ENCODE measurements at places on chromosomes 12 and 14.

DNA sequence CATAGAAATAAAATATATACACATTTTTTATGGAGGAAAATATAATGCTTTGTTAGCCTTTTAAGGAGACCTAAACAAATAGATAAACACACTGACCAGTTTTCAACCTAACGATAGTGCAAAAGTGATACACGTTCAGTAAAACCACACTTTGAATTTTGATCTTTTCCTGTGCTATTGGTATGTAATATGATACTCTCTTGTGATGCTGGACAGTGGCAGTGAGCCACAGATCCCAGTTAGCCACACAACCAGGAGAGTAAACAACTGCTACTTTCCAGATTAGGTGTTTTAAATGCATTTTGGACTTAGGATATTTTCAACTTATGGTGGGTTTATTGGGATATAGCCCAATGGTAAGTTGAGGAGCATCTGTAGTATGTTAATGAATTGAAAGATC lies 243.1 kb downstream of the ERC1 start:
- no peak for DNase-seq

DNA sequence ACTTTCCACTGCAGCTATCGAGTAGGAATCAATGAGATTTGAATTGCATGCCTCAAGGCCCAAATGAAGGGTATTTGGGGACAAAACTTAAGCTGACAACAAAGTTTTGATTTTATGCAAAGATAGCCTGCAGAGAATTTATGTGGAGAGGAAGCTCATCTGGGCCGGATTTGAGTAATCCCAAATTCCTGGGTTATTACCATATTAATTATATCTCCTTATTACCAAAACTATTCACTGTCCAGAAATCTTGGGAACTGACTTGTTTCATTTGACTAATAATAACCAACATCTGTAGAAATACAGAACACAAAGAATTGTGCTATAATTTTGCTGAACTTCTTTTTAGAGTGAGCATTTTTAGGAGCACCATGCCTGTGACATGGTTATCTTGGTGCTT lies 70.4 kb downstream of the KITLG start:
- no peak for DNase-seq

DNA sequence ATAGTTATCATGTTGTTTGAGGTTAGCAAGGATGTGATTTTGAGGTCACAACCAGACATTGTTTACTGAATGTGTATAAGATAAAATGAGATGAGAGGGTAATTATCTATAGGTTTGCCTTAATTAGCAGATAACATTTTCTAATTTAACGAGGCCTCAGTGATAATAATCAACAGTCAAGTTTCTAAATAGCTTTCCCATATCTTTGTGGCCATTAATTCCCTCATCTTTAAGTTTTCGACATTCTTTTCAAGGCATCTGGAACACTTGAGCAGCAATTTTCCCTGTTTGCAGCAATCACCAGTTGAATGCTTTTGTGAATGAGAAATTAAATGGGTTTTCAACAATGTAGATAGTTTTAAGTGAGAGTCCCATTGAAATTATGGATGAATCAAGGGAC lies 304.1 kb downstream of the SYT1 start:
- no peak for DNase-seq

DNA sequence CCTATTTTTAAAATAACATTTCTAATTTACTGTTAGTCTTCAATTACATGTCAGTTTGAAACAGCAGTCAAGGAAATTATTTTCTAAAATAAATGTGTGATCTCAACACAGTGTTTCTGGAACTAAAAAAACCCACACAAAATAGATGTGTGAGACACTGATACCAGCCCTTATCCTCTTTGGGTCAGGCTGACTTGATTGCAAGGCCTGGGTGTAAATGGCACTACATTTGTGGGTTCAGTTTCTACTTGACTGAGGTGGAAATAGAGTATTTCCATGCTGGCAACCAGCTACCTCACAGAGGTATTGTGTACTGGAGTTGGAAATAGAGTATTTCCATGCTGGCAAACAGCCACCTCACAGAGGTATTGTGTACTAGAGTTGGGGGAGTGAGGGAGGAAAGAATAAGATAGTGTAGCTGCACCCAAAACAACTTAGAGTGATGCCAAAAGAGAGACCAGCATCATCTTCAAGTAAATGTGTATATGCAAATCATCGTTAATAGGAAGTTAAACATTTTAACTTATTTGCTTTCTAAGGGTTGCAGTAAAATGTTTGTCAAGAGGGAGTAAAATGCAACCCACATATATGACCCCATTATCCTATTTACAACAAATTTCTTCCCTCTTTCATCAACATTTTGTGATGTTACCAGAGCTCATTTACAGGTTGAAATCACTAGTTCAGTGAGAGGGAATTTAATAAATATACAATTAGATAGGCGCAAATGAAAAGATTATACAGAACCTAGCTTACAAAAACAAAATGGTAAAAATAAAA lies 10.7 kb upstream of the LYZ start:
- no peak for DNase-seq

GRCh38 chr12:31737763-31738162 lies 8.9 kb upstream of the AMN1 start:
- peak; percentile 47 for DNase-seq

DNA sequence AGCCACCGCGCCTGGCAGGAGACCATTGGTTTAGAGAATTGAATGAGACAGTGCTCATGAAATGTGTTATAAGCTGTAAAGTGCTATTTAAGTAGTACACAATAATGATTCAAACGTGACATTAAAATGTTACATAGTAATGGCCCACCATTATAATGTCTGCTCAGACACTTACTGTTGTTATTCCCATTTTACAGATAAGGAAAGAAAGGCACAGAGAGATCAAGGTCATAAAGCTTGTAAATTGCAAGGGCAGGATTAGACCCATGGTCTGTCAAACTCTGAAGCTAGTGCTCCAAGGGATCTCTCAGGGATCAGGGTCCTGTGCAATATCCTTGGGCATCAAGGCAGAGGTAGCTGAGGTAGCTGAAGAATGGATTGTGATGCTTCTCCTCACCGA lies 6.2 kb downstream of the ACSM4 start:
- no peak for DNase-seq

- DNase-seq, result no peak
These were observed 2.6 kb upstream of the WNT10B start for GRCh38 chr12:48973941-48974673.

DNA sequence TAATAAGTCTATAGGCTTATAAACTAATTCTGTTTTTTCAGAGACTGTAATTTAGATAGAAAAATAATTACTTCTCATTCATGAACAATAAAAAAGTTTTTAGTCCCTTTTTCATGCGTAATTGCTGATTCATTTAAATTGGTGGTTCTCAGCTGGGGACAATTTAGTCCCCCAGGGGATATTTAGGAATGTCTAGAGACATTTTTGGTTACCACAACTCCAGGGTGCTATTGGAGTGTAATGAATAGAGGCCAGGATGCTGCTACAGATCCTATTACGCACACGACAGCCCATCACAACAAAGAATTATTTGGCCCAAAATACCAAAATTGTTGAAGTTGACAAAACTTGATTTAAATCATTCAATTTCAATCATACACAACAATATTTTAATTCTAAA lies 22.8 kb upstream of the VCPKMT start:
- no peak for DNase-seq

DNA sequence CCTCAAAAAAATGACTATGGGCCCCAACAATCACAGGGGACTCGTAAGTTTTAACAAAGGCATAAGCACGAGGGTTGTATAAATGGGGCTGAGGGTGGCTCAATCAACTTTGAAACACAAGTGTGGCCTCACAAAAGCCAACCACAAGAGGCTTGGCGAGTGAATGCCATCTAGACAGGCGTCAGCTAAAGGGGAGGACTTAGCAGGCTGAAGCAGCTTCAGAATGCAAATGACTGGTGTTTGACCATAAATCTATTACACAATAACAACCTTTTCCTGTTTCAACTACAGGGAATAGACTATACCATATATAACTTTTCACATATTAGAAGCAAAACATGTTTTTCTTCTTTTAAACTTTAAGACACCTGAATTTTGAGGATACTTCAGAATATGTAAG lies 777.9 kb downstream of the FSCB start:
- no peak for DNase-seq

DNA sequence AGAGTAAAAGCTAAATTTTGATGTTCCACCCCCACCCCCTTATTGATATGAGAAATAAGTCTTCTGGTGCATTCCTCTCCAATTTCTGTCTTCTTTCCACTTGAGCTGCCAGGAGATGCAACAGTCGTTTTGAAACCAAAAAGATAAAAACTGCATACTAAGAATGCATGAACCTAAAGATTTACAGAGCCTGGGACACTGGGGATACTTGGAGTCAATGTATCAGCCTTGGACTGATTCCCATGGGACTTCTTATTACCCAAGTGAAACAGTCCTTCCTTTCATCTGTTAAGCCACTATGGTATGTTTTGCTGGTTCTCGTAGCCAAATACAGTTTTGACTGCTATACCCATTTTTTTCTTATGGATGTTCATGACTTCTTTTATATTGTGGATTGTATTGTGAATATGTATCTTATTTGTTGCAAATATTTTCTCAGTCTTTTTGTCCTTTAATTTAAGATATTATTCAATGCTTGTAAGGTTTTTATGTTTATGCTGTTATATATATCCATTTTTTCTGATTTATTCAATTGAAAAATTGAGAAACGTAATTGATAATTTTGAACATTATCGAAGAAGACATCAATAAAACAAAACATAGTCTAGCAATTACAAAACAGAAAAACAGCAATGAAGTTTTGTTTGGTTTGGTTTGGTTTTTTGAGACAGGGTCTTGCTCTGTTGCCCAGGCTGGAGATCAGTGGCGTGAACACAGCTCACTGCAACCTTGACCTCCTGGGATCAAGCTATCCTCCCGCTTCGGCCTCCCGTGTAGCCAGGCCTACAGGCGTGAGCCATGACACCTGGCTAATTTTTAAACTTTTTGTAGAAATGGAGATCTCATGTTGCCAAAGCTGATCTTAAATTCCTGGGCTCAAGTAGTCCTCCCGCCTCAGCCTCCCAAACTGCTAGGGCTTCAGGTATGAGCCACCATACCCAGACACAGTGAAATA lies 85.4 kb upstream of the ETV6 start:
- no peak for DNase-seq

GRCh38 chr14:92938235-92938875 lies 15.4 kb downstream of the CHGA start:
- DNase-seq, result no peak

DNA sequence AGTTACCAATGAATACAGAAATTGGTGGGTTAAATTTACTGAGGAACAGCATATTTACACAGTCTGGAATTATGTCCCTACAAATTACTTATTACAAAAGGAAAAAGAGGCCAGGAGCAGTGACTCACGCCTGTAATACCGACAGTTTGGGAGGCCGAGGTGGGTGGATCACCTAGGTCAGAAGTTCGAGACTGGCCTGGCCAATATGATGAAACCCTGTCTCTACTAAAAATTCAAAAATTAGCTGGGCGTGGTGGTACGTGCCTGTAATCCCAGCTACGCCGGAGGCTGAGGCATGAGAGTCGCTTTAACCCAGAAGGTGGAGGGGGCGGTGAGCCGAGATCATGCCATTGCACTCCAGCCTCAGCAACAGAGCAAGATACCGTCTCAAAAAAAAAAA lies 52.6 kb downstream of the HECTD1 start:
- DNase-seq, result no peak
